ENCODE measurements at places on chromosomes 3 and 15.

DNA sequence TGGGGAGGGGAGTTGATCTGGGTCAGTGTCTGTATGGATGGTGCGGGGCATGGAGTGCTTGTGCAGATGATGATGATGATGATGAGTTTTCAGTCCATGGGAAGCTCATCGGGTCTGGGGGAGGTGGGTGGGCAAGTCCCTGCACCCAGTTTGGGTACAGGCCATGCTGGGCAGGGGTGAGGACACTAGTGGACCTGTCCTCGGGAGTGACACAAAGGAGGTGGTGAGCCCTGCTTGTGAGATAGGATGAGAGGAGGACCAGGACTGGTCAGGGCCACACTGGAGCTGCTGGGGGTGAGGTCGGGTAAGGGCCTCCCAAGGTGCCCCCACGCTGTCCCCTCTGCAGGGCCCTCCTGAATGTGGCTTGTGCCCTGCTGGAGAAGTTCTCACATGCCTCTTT is 177.9 kb downstream of the APBA2 start:
- DNase-seq: no peak

DNA sequence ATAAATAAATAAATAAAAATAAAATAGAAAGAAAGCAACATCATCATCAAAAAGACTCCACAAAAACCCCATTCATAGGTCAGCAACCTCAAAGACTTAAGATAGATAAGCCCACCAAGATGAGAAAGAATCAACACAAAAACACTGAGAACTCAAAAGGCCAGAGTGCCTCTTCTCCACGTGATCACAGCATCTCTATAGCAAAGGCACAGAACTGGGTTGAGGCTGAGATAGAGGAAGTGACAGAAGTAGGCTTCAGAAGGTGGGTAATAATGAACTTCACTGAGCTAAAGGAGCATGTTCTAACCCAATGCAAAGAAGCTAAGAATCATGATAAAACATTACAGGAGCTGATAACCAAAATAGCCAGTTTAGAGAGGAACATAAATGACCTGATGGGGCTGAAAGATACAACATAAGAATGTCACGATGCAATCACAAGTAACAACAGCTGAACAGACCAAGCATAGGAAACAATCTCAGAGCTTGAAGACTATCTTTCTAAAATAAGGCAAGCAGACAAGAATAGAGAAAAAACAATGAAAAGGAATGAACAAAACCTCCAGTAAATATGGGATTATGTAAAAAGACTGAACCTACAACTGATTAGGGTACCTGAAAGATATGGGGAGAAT is 26.4 kb downstream of the GNB5 start:
- no peak for DNase-seq

DNA sequence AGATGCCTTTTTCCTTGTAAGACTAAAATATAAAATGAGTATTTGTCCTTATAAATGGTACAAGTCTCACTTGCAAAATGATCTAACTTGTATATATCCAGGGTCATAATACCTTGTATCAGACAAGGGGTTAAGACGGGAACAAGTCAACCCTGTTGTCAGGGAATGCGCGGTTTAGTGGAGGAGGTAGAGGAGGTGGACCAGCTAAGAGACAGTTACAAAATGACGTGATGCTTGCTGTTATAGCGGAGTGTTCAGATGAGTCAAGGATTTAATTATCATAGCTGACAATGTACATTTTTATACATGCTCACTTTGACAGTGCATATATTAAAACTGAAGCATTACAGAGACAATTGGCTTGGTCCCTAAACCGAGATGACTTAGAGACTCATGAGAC is 26.8 kb upstream of the KLHL25 start:
- no peak for DNase-seq

DNA sequence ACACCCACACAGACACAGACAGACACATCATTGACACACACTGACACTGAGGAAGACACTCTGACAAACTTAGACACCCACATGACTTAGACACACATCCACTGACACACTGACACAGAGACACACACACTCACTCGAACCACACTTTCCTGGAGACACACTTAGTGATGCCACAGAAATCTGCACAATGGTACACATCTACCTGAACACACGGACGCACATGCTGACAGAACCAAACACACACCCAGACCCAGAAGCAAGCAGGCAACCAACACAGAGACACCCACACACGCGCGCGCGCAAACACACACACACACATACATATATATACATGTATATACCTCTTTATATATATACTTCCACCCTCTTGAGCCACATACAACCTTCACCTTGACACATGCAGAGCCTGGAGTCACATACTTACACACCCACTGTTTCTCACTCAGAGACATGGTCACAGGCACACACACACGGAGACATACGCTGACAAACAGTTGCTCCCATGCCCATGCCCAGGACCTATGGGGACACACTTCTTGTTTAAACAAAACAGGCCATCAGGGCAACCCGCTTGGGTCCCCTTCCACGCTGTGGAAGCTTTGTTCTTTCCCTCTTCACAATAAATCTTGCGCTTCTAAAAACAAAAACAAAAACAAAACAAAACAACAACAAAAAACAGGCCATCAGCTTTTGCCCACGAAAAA is 913 bp upstream of the SCN5A start:
- no peak for DNase-seq

- no peak for DNase-seq
Measured at GRCh38 chr15:58332676-58333400, 99.0 kb upstream of the LIPC start.

DNA sequence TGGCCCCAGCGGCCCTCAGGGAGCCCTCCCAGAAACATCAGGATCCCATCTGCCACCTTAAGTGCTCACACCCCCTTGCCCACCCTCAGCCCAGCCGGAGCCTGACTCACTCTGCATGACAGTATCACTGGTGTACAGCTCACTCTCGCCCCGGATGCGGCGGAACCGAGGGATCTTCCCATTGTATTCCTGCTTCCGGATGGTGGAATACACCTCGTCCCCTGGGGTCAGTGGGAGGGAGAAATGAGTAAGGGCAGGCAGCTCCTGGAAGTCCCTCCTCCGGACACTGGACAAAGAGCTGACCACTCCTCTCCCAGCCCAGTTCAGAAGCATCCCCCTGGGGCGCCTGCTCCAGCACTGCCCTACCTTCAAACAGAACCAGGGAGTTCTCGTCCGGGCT is 16.5 kb downstream of the SEMA7A start:
- DNase-seq: no peak

GRCh38 chr3:41419809-41420208 is 220.5 kb downstream of the CTNNB1 start:
- DNase-seq: no peak

GRCh38 chr3:194344012-194344411 is 7.1 kb downstream of the CPN2 start:
- DNase-seq: peak; percentile 44

GRCh38 chr15:82918162-82918561 is 34.4 kb downstream of the HOMER2 start:
- DNase-seq: no peak

- DNase-seq: no peak
Measured at GRCh38 chr3:103499132-103499900, 1064.5 kb downstream of the ZPLD1 start.

DNA sequence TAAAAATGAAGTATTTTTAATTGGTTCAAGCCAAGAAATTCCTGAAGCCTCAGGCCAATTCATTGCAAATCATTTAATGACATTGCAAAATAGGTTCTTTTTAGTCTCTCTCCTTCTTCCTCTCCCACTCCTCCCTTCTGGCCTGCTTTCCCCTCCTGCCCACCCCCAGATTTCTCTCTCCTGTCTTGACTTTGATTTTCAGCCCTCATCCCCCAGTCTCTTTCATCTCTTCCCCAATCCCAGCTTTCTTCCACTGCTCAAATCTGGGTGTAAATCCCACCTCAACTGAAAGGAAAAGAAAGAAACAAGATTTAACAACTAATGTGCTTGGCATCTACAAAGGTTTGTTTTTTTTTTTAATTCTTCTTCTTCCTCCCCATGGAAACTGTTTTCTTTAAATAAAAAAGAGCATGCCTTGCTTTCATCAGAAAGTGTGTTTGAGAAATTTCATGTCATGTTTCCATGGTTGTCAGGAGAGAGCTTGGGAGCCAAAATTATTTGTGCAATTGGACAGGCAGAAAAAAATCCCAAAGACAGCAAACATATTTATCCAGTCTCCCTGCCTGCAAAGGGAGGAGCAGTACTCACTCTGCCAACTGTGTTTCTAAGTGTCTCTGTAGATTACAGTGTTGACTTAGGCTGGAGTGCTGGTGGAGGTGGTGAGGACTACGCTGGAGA is 50.4 kb downstream of the BOC start:
- no peak for DNase-seq

GRCh38 chr3:195106418-195106906 is 164.5 kb downstream of the XXYLT1 start:
- peak; percentile 60 for DNase-seq

DNA sequence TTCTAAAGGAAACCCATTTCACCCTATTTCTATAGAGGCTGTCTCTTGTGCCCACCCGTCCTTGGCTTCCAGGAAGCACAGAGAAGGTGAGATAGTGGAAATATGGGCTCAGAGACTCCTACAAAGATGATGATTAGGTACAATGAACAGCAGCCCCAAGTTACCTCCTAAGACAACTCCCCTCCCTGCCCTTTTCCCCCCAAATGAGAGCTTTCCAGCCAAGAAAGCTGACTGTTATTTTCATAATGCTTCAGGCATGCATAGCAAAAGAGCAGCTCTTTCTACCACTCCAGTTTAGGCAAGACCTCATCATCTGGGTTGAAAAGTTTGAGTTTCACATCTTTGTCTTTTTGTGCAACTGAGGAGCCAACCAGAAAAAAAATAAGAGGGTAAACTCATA is 248.8 kb upstream of the ADAMTS9 start:
- DNase-seq: no peak

- no peak for DNase-seq
Measured at GRCh38 chr3:40858364-40859115, 333.8 kb downstream of the ZNF621 start.

- DNase-seq: no peak
Measured at GRCh38 chr3:156558389-156558788, 3.5 kb upstream of the SSR3 start.

GRCh38 chr15:72368899-72369298 is 6.9 kb downstream of the HEXA start:
- no peak for DNase-seq

DNA sequence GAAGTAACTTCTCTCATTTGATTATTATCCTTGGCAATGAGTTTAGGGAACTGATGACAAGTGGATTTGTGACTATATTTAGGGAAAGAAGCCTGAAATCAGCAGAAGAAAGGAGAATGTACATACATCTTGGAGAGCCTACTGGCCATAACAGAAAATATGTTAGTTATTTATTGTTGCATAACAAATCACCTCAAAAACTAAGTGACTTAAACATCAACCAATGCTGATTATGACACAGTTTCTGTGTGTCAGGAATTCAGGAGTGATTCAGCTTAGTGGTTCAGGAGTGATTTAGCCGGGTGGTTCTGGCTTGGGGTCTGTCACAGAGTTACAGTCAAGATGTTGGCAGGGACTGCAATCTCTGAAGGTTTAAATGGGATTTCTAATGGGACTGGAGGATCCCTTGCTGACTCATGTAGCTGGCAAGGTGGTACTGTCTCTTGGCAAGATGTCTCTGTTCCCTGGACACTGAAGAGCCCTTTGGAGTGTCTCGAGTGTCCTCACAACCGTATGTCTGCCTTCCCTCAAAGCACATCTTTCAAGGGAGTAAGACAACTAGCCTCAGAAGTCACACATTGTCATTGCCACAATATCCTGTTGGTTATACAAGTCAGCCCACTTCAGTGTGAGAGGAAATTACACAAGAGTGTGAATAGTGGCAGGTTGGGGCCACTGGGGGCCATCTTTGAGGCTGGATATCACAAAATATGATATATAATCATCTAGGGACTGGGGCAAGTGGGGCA is 248.9 kb downstream of the SV2B start:
- DNase-seq: no peak

GRCh38 chr15:37098468-37099318 is 1.7 kb downstream of the MEIS2 start:
- DNase-seq: no peak

GRCh38 chr3:196641333-196642054 is 2.0 kb downstream of the NRROS start:
- DNase-seq: no peak

DNA sequence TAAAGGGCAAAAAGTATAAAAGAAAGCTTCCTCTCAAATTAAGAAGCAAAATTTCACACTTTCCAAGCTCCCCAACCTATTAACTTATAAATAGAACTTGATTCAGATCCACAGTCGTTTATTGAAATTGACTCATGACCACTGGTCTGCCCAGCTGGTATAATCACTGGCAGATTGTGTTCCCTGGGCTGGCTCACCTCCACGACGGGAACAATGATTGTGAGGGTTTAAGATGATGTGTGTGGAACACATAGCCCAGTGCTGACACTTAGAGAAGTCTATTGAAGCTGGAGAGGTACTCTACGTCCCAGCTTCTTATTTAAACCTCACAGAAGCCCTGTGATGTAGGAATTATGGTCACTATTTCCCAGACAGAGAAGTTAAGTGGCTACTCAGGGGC is 90.4 kb downstream of the MB21D2 start:
- DNase-seq: no peak

GRCh38 chr3:187066228-187066995 is 72.9 kb downstream of the RPL39L start:
- DNase-seq: peak; percentile 38

DNA sequence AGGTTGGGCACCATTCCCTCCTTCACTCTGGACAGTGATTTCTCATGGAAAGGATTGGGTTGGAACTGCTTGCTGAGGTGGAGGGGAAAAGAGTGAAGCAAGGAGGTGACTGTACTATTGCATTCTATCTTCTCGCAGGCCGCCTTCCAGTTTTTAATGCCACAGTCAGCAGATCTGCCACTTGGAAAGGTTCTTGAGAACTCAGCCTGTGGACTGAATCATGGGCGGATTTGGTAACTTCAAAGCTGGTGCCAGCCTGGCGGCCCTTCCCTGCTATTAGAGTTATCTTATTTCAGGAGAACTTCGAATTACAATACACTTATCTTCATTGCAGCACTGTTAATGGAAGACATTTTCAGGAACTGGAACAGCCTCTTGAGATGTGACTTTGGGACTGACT is 23.1 kb upstream of the SLC28A2 start:
- DNase-seq: no peak

- no peak for DNase-seq
Measured at GRCh38 chr3:129625072-129625874, 18.8 kb upstream of the PLXND1 start.

- no peak for DNase-seq
Measured at GRCh38 chr3:42032693-42033349, 58.3 kb upstream of the TRAK1 start.

- DNase-seq: no peak
Measured at GRCh38 chr3:162729686-162730085, 1233.1 kb downstream of the OTOL1 start.

- DNase-seq: no peak
Measured at GRCh38 chr15:35750051-35750450, 204.1 kb upstream of the DPH6 start.

DNA sequence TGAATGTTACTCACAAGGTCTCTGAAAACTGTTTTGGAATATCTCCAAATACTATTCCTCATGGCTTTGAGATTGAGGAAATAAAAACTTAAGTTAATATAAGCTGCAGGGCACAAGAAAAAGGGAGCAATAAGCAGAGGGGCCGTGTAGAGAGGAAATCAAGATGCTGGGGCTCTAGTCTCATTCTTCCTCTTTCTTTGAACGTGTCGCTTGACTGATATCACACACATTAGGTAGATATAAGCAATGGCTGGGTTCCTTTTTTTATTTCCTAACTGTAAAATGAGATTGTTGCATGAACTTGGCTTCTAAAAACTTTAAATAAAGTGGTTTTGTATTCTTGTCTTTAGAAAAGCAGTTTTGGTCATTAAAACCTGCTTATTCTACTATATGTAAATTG is 326.7 kb upstream of the ROPN1 start:
- no peak for DNase-seq
